ENCODE measurements at places on chromosomes 3 and 15.

DNA sequence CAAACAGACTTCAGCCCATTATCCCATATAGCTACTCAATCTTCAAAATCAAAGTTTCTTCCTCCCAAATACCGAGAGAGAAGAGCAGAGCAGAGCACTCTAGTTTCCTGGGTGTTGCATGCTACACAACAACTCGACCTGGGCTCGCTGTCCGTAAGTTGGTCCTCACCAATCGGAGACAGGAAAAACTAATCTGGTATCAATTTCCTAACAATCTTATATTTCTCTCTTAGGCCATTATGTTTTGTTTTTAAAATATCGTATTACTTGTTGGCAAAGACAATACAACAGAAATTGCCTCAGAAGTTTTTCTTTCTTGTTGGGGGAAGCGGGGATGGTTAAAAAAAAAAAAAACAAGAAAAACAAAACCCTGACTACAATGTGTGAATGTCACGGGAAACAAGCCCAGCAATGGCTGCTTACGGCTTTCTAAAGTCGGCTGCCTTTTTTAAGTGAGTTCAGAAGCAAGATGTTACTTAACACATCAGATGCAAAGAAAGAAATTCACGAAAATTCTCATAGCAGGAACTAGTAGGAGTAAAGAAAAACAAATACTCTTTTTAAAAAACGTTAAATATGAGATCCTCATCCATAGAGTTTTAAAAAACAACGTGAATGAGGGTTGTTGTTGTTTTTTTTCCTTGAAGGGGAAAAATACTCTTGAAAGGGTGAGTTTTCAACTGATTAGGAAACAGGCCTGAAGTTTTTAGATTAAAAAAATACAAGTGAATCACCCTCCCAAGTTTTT, 1.9 kb downstream of the VGLL4 start:
- DNase-seq, result no peak

DNA sequence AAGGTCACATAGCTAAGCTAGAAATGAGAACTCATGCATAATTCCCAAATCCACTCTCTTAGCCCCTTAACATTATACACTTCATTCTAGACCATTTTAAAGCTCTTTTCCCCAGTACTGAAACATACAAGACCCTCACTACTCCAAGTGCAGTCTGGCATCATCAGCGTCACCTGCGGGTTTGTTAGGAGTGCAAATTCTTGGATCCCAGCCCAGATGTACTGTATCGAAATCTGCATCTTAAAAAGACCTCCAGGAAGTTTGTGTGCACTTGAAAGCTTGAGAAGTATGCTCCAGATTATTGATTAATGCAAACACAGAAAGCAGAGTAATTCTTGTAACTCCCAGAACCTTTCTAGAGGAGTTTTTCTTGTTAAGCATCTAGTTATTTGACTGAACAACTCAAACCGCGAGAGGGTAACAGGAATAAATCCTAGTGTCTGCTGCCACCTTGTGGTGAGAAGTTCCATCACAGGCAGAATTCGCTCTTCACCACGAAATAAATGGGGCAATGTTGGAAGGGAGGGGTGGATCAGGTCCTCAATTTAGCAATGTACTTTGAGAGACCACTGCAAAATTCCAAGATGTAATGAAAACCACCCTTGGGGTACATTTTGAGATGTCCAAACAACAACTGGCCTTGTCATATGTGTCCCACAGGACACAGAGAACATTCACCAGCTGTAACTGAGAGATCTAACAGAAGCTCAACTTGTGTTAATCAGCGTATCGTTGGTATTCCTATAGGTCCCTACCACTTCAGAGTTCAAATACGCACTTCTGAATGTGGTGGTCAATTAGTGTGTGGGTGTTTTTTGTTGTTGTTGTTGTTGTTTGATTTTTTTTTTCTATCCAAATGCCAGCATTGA, 583 bp upstream of the C3orf49 start:
- peak; percentile 35 for DNase-seq

DNA sequence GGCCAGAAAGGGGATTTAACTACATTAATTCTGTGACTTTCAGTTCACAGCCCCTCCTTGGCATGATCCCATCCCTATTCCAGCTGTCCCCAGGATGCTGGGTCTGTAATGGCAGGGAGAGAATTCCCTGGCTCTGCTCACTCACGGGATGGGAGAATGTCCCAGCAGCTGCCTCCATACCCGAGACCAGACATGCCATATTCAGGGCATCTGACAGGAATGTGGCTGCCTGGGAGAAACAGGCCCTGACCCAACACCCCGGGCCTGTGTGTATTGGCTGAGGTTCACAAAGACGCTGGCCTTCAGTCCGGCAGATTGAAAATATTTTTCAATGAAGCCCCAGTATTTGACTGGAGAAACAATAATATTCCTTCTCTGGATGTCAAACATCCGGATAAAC, 83.6 kb upstream of the SMAD3 start:
- DNase-seq, result no peak

- no peak for DNase-seq
Measured at GRCh38 chr15:79357566-79357965, 46.7 kb downstream of the TMED3 start.

- no peak for DNase-seq
Measured at GRCh38 chr3:176262071-176262470, 935.2 kb downstream of the TBL1XR1 start.

DNA sequence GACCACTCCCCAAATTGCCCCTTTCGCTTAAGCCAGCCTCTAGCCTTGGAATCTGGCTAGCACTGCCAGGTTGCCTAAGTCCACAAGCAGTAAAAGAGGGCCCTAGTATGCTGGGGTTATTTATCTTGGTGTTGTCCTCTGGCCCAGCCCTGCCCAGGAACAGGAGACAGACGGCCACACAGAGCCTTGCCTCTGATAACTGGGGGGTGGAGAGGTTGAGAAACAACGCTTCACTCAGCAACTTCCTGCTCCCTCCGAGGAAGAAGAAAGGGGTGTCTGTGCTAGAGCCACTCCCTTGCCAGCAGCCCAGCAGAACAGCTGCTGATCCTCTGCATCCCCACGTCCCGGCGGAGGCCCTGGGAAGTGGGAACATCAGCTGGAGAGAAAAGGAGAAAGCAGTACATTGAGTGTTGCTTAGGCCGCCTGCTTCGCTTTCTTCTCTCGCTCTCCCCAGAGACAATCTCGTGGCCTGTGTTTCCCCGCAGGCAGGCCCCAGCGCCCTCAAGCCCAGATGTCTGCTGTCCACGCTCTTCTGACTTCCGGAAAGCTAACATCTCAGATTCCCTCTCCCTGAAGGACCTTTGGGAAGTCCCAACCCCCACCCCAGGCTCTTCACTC, 22.6 kb upstream of the C3orf70 start:
- DNase-seq, result peak; percentile 79
